Non-pigmented ciliary epithelial cell (primary cell): ENCODE measurements at places on chromosomes 1 and 21.

DNA sequence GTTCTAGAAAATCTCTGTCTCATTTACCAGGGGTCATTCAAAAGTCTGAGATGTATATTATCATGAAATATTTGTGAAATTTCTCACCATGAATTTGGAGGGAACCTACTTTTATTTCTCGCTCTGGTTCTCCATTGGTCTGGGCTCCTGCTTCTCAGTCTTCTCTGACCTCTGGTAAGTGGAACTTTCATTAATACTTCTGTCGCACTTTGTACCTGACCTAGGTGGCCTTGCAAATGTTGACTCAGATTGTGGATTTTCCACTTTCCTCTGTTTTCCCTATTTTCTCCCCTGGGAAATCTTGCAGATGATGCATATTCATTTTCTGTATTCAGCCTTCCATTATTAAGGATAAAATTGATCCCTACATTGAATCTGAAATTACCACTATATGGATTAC, 53.2 kb downstream of the LRIG2 start:
- DNase-seq = no peak

DNA sequence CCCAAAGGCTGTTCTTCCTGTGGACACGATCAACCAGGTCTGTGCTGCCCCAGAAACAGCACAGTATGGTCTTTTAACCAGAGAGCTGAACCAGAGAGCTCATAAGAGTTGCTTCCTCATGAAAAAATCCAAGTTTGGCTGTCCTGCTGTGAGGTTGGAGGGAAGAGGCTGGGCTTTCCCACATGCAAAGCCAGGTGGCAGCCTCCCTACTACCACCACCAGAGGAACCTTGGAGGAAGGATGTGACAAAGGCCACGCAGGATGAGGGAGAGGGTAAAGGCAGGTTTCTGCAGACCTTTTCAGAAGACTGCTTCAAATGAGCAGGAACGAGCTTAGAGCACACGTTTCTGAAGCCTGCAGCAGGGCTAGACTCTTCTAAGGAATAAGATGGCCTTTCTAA, 27.1 kb downstream of the FAM78B start:
- DNase-seq = no peak

DNA sequence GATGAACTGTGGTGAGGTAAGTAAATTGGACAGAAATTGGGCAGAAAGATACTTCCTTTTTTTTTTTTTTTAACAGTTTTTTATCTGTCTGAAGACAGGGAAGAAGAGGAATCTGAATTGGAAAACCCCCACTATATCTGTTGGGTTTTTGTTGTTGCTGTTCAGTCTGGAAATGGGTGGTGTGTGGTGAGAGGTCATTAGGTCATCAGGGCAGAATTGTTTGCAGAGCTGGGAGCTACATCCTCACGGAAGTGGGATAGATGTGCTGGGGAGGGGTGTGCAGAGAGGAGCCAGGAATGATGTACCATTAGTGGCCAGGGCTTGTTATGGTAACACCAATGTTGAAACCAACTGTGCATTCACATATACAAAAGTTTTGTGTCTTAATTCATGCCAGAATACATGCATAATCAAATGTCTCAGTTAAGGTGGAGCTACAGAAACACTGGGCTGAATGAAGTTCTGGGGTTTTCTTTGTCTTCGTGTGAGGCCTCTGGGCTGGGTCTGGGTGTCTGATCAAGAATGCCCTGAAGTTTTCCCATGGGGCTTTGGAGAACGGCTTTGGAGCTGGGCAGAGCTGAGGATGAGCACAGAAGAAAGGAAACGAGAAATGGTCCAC, 12.4 kb downstream of the USP25 start:
- no peak for DNase-seq

DNA sequence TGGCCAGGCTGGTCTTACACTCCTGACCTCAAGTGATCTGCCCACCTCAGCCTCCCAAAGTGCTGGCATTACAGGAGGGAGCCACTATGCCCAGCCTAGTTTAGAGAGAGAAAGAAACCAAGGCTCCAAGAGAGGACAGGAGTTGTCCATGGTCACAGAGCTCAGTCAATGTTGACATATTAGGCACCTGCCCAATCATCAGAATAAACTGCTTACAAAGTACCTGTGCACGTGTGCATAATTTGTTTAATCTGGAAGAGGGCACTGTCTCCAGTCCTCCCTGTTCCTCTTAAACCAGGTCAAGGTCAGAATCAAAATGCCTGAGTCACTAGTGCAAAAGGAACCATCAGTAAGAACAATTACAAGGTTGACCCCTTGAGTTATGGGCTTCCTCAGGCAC, 20.3 kb upstream of the MPZL1 start:
- no peak for DNase-seq

- no peak for DNase-seq
Observed at GRCh38 chr1:230827801-230828200, 40.5 kb downstream of the C1orf198 start.

- no peak for DNase-seq
Observed at GRCh38 chr1:2778220-2778592, 23.3 kb downstream of the TTC34 start.

DNA sequence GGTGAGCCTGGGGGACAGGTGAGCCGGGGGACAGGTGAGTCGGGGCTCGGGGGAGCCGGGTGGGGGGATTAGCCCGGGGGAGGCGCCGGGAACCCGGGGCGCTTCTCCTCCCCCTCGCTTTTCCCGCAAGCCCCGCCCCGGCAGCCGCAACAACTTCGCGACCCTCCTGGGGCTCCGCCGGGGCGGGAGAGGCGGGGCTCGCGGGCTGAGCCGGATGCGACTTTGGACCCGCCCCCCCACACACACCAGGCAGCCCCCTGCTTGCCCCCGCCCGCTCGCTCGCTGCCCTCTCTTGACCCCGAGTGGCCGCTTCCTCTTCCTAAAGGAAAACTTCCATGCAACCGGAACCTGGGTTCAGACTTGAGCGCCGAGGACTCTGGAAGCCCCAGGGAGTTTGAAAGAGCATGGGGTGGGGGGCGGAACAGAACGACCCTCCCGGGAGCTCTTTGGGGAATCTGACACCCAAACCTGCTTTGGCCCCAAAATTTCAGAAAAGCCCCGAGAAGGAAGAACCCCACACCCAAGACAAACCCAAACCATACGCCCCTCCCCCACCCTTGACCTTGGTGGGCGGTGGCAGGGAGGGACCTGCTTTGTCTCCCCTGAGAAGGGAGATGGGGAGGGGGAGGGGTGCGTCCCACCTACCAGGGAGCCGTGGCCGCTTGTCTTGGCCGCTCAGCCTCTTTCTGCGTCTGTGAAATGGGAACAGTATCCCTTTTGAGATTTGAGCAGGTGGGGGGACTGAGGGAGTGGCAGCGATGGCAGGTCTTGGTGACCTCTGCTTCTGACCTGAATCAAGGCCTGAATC, 550 bp downstream of the ARHGEF16 start:
- DNase-seq = no peak

DNA sequence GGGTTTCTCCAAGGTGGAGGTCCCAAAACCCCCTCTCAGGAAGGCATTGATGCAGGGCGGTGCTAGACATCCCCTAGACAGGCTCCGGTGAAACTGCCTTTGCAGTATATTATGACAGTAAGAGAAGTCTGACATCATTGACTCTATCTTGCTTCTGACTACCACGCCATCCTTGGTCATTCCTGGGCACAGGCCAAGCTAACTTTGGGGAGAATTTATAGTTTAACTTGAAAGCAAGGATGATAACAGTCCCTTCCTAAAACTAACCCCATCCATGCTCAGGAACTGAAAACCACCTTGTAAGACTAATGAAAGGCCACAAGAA, 30.3 kb downstream of the RSPH1 start:
- DNase-seq = no peak

GRCh38 chr1:6546326-6546725, 8.0 kb downstream of the NOL9 start:
- no peak for DNase-seq

DNA sequence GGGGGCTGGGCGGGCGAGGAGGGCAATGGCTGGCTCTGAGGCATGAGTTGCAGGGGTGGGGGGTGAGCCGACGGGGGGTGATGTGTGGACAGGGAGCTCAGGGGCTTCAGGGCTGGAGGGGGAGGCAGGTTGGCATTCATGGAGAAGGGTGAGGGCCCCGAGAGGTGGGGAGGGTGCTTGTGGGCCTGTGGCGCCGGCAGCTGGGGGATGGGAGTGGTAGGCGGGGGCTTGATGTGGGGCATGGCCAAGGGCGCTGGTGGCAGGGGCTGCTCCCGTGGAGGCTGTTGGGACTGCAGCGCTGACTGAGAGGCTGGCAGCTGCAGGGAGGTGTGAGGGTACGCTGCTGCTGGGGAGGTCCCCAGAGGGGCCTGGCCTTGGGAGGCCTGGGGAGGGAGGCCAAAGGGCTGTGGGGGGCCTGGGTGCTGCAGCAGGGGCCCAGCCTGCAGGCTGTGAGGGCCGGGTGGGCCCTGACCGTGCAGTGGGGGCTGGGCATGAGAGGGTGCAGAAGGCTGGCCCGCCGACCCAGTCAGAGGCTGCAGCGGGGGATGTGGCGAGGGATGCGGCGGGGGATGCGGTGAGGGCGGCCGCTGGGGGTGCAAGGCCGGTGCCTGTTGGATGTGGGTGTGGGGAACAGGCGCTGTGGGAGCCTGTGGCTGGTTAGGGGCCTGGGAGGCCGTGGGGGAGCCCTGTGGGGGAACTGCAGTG, 42.7 kb downstream of the SLC45A1 start:
- no peak for DNase-seq
